Activated CD4-positive, alpha-beta memory T cell treated with anti-CD3 and anti-CD28 coated beads for 36 hours (primary cell): ENCODE measurements at places on chromosomes 2 and 18. TPM values are rescaled to one million over a fixed set of nuclear protein-coding genes. Genes with fewer than 3 reads are reported as not detected.

AP1S3 gene
- total RNA-seq = 10.1 TPM

LBX2 gene
- 0.63 TPM for total RNA-seq

TUBA4B gene
- not detected for total RNA-seq

FOXD4L1 gene
- total RNA-seq = not detected

APCDD1 gene
- not detected for total RNA-seq

CLEC4F gene
- total RNA-seq = not detected

DSG1 gene
- not detected for total RNA-seq

G6PC2 gene
- total RNA-seq = not detected

LYPD6 gene
- total RNA-seq = not detected

- H3K4me3 ChIP-seq = no peak overlapping the region
- H3K36me3 ChIP-seq = no peaks in the 10 kb centered on the region
- no peak for DNase-seq
- peaks cover 26% of the 10 kb centered on the region for H3K4me1 ChIP-seq
- no peak overlapping the region for H3K27ac ChIP-seq
- no peaks in the 10 kb centered on the region for H3K27me3 ChIP-seq
These were observed 169.4 kb downstream of the SMAD7 start for GRCh38 chr18:48781163-48781987.

DNA sequence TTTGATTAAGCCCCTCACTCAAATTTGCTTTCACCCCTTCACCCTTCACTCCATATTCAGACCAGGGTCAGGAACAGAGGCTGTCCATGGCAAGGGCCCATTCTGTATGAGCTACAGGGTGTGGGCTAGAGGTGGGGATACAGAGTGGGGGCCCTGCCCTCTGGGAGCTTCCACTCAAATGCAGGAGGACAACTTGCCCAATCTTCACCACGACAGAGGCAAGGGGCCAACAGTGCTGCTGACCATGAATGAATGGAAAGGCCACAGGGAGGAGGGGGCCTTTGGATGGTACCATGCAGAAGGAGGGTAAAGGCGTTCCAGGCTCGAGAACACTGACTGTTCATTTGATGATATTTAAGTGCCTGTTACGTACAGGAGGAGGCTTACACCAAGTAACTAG lies 22.8 kb downstream of the ADRA2B start:
- no peaks in the 10 kb centered on the region for H3K4me1 ChIP-seq
- no peak overlapping the region for H3K27ac ChIP-seq
- H3K27me3 ChIP-seq = no peaks in the 10 kb centered on the region
- DNase-seq = no peak
- no peak overlapping the region for H3K4me3 ChIP-seq
- H3K36me3 ChIP-seq = no peaks in the 10 kb centered on the region

GRCh38 chr18:42559069-42559690 lies 556.3 kb downstream of the RIT2 start:
- H3K36me3 ChIP-seq = no peaks in the 10 kb centered on the region
- H3K4me3 ChIP-seq = no peak overlapping the region
- no peaks in the 10 kb centered on the region for H3K27me3 ChIP-seq
- H3K27ac ChIP-seq = no peak overlapping the region
- no peak for DNase-seq
- H3K4me1 ChIP-seq = no peaks in the 10 kb centered on the region

- peak; percentile 36 for DNase-seq
- H3K27me3 ChIP-seq = no peaks in the 10 kb centered on the region
- peaks cover 49% of the 10 kb centered on the region for H3K36me3 ChIP-seq
- peaks cover 58% of the 10 kb centered on the region for H3K4me1 ChIP-seq
These were observed 1.3 kb downstream of the SLC20A1 start for GRCh38 chr2:112646791-112647689.

GRCh38 chr18:225745-226144 lies 42.1 kb downstream of the THOC1 start:
- H3K27me3 ChIP-seq = no peaks in the 10 kb centered on the region
- no peak overlapping the region for H3K4me3 ChIP-seq
- no peak overlapping the region for H3K27ac ChIP-seq
- peaks cover 42% of the 10 kb centered on the region for H3K36me3 ChIP-seq
- no peaks in the 10 kb centered on the region for H3K4me1 ChIP-seq

DNA sequence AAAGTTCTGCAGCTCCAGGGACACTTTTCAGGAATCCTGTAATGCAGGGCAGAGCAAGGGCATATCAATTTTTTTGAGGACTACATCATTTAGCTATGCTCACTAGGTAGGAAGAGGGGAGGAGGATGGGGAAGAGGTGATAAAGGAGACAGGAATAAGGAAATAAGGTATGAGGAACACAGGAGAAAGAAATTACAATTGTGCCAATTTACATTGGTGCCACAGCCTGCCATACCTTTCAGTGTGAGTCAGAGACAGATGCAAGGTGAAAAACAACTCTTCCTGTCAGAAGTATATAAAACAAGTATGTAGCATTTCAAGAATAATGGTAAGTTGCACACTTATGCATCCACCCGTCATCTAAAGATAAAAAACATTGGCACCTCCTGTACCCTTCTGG lies 5.4 kb upstream of the MRPS9 start:
- no peak overlapping the region for H3K4me3 ChIP-seq
- no peak overlapping the region for H3K27ac ChIP-seq
- no peaks in the 10 kb centered on the region for H3K27me3 ChIP-seq
- H3K36me3 ChIP-seq = no peaks in the 10 kb centered on the region
- H3K4me1 ChIP-seq = peaks cover 10% of the 10 kb centered on the region

- no peaks in the 10 kb centered on the region for H3K27me3 ChIP-seq
- H3K4me3 ChIP-seq = no peak overlapping the region
- H3K4me1 ChIP-seq = no peaks in the 10 kb centered on the region
- no peak overlapping the region for H3K27ac ChIP-seq
- no peaks in the 10 kb centered on the region for H3K36me3 ChIP-seq
These were observed 9.8 kb downstream of the AGXT start for GRCh38 chr2:240878341-240878936.

DNA sequence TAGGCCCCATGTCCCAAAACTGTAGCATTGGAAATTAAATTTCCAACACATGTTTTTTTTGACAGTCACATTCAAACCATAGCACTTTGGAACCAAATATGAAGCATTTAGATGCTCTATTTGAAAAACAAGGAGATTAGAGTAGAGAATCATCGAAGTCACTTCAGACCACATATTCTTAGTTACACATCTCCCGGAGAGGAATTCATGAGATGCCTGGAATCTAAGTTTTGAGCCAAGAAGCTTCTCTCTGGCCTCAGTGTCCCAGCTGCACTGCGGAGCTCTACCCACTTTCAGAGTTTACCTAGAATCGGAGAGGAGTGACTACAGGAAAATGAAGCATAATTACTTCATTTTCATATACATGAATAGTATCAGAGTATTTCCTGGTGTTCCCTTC lies 385.9 kb downstream of the TNS1 start:
- no peaks in the 10 kb centered on the region for H3K36me3 ChIP-seq
- H3K27ac ChIP-seq = no peak overlapping the region
- peaks cover 17% of the 10 kb centered on the region for H3K4me1 ChIP-seq
- no peaks in the 10 kb centered on the region for H3K27me3 ChIP-seq

GRCh38 chr2:74191596-74192380 lies 6.6 kb upstream of the MTHFD2 start:
- peaks cover 2% of the 10 kb centered on the region for H3K27me3 ChIP-seq
- no peak overlapping the region for H3K4me3 ChIP-seq
- DNase-seq = no peak
- H3K27ac ChIP-seq = no peak overlapping the region
- H3K4me1 ChIP-seq = no peaks in the 10 kb centered on the region

GRCh38 chr18:48192542-48192941 lies 216.6 kb downstream of the ZBTB7C start:
- H3K4me3 ChIP-seq = no peak overlapping the region
- DNase-seq = no peak
- H3K27me3 ChIP-seq = peaks cover 10% of the 10 kb centered on the region
- no peak overlapping the region for H3K27ac ChIP-seq
- H3K36me3 ChIP-seq = no peaks in the 10 kb centered on the region
- H3K4me1 ChIP-seq = no peaks in the 10 kb centered on the region

GRCh38 chr2:53202063-53202462 lies 565.5 kb upstream of the CHAC2 start:
- H3K27me3 ChIP-seq = no peaks in the 10 kb centered on the region
- no peak for DNase-seq
- no peak overlapping the region for H3K4me3 ChIP-seq
- H3K4me1 ChIP-seq = no peaks in the 10 kb centered on the region

- H3K27me3 ChIP-seq = no peaks in the 10 kb centered on the region
- DNase-seq = peak; percentile 99
- H3K27ac ChIP-seq = peak overlapping the region; percentile 96
- peaks cover 7% of the 10 kb centered on the region for H3K36me3 ChIP-seq
- peaks cover 82% of the 10 kb centered on the region for H3K4me1 ChIP-seq
- H3K4me3 ChIP-seq = peak overlapping the region; percentile 62
These were observed 12.7 kb upstream of the DUSP2 start for GRCh38 chr2:96157649-96158553.

DNA sequence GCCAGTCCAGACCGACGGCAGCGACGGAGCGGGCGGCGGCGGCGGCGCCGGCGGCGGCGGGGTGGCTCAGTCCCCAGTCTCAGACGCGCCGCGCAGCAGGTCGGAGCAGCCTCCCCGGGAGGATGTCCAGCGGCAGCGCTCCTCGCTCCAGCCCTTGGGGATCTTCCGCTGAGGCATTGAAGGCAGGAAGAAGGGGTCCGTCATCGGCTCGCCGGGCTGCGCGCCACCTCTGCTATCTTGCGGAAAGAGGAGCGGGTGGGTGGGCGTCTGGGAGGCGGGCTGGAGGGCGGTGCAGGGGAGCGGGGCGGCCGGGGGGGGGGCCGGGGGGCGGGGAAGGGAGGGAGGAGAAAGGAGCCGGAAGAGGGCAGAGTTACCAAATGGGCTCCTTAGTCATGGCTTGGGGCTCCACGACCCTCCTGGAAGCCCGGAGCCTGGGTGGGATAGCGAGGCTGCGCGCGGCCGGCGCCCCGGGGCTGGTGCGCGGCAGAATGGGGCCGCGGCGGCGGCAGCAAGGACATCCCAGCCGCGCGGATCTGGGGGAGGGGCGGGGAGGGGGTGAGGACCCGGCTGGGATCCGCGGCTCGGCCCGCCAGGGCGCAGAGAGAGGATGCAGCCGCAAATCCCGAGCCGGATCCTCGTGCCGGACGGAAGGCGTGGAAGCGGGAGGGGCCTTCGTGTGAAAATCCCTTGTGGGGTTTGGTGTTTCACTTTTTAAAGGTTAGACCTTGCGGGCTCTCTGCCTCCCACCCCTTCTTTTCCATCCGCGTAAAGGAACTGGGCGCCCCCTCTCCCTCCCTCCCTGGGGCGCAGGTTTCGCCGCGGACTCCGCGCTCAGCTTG lies at the start of gene NETO1:
TSS of gene NETO1 (minus strand) at position 242 of the 839 bp plus-strand sequence. CDS start 696 bp downstream, outside the sequence.
- H3K27ac ChIP-seq = no peak within 1 kb of the TSS
- peaks cover 21% of the 10 kb centered on the region for H3K27me3 ChIP-seq

DNA sequence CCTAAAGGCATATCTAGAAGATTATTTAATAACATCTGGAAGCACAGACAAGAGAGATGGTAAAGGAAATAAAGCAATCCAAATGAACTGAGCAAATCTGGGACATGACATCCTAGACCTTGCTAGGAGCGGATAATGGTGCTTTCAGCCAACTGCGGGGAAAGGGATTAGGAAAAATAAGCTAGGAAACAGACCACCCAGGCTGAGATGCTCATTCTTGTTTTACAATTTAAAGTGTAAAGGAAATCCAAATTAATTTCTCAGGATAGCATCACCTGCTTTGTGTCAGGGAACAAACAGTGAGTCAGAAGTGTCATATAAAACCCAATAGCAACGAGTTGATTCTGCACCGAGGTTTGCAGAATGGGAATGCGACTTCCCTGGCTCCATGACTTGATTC lies 112.5 kb upstream of the CXCR4 start:
- peaks cover 11% of the 10 kb centered on the region for H3K4me1 ChIP-seq
- H3K27me3 ChIP-seq = no peaks in the 10 kb centered on the region
- no peaks in the 10 kb centered on the region for H3K36me3 ChIP-seq

GRCh38 chr2:199659207-199659606 lies 191.8 kb downstream of the FTCDNL1 start:
- H3K4me1 ChIP-seq = no peaks in the 10 kb centered on the region
- no peak overlapping the region for H3K27ac ChIP-seq

- H3K36me3 ChIP-seq = no peaks in the 10 kb centered on the region
- no peaks in the 10 kb centered on the region for H3K27me3 ChIP-seq
- no peak overlapping the region for H3K4me3 ChIP-seq
- no peak for DNase-seq
- no peak overlapping the region for H3K27ac ChIP-seq
- no peaks in the 10 kb centered on the region for H3K4me1 ChIP-seq
These were observed 126.8 kb downstream of the MEIS1 start for GRCh38 chr2:66561645-66562303.

DNA sequence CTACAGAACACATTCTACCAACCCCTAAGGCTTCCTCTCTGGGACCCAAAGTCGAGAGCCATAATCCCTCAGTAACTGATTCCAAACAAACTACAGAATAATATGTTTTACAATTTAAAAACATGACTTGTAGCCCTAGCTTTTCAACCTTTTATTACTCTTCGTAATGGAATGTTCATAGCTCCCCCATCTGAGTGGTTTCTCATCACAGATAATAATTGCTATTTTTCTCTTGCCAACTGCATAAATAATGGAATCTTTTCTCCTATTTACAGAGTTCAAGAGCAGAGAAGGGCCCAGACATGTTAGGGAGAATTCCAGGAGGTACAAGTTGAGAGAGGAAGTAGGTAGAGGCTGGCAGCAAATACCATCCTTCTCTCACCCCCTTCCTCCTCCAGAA lies 59.9 kb upstream of the CERS6 start:
- no peak for DNase-seq
- no peaks in the 10 kb centered on the region for H3K4me1 ChIP-seq
